ENCODE measurements at places on chromosomes 2 and 18.

DNA sequence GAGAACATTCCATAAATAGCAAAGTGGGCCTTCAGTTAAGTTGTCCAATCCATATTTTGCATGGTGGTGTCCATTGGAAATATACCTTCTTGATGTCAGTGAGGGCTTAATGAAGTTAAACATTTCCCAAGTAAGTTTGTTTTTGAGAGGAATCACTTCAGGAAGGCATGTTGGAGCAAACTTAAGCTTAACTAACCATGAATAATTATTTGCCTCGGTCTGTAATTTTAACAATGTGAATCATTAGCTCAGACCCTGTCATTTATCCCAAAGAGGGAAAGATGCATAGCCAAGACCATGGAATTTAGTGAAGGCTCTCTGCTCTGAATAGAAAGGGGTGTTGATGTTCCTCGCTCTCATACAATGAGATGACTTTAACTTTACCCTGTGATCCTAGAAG lies 47.4 kb downstream of the SPATS2L start:
- DNase-seq = no peak

DNA sequence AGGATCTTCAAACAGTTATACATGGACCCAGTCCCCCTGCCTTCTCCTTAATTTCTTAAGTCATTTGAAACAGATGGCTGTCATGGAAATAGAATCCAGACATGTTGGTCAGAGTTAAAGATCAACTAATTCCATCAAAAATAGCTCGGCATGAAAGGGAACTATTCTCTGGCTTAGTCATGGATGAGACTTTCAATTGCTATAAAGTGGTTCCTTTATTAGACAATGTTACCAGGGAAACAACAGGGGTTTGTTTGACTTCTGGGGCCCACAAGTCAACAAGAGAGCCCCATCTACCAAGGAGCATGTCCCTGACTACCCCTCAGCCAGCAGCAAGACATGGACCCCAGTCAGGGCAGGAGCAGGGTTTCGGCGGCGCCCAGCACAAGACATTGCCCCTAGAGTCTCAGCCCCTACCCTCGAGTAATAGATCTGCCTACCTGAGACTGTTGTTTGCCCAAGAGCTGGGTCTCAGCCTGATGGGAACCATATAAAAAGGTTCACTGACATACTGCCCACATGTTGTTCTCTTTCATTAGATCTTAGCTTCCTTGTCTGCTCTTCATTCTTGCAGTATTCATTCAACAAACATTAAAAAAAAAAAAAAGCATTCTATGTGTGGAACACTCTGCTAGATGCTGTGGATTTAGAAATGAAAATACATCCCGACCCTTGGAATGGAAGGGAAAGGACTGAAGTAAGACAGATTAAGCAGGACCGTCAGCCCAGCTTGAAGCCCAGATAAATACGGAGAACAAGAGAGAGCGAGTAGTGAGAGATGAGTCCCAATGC lies 4.6 kb downstream of the TTR start:
- DNase-seq = no peak

DNA sequence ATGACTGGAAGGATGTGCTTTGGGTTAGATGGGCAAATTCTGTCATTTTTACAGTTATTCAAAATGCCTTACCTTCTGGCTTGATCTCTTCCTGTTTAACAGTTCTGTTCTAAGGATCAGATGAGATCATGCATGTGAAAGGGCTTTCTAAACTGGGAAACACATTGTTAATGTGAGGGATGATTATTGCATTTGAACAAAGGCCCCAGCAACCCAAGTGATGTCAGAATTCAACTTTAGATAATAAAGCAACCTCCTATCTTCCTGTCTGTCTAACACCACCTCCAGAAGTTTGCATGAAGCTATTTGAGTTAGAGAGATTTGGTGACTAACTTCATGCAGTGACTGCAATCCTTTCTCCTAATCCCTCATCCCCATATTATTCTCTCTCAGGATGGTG lies 77.8 kb upstream of the B3GNT2 start:
- DNase-seq = no peak

- no peak for DNase-seq
Measured at GRCh38 chr18:72316497-72316896, 227.6 kb downstream of the CBLN2 start.

- no peak for DNase-seq
Measured at GRCh38 chr18:24086082-24086481, 52.8 kb upstream of the CABYR start.

All from Caco-2 (cell line).